ENCODE measurements at places on chromosomes 16 and 17.

DNA sequence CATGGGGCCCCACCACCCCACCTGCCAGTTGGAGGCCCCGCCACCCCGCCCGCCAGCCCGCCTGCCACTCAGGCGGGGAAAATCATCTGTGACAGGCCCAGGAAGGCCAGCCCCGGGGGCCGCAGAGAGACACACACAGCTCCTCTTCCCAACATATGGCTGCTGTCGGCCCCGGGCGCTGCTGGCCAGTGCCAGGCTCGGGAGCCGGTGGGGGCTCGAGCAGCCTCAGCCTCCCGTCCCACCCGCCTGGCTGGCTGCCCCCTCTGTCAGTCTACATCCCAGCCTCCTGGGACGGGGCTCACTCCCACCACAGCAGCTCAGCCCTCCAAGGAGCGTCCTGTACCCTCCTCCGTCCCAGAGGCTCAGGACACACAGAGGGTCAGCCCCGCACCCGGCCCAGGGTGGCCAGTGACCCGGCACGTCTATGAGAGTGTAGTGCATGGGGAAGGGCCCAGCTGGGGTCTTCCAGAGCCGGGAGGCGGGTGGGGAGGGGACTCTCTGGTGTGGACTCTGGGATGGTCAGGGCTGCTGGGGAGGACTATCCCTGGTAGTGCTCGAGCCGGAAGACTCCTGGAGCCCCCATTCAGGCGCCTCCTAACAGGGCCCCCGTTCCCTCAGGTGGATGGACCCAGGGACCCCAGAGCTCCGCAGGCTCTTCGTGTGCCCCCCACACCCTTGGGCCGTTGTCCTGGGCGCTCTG lies 3.6 kb upstream of the PRR35 start:
- DNase-seq, result no peak

DNA sequence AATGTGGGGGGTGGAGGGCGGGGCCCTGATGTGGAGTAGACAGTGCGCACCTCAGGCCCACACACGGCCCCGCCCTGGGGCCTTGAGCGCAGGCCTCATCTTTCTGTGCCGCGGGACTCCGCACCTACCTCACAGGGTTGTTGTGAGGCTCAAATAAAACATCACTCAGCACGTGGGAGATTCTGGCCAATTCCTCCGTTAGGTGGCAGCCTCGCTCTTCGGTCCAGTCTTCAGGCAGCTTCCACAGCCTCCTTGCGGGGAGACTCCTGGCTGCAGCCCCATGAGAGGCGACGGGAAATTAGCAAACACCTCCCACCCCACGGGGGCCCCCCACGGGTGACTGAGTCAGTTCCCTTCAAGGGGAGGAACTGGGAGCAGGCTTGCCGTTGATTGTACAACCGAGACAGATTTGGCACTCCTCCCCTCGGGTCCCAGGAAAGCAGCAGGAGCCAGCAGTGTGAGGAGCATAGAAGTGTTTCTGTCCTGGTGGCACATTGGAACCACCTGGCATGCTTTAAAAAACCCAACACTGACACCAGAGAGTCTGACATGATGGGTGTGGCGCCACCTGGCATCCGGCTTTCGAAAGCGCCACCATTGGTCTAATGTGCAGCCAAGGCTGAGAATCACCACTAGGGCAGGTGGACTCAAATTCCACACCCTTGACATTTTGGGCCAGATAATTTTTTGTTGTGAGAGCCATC lies 7.6 kb downstream of the MRM1 start:
- no peak for DNase-seq

DNA sequence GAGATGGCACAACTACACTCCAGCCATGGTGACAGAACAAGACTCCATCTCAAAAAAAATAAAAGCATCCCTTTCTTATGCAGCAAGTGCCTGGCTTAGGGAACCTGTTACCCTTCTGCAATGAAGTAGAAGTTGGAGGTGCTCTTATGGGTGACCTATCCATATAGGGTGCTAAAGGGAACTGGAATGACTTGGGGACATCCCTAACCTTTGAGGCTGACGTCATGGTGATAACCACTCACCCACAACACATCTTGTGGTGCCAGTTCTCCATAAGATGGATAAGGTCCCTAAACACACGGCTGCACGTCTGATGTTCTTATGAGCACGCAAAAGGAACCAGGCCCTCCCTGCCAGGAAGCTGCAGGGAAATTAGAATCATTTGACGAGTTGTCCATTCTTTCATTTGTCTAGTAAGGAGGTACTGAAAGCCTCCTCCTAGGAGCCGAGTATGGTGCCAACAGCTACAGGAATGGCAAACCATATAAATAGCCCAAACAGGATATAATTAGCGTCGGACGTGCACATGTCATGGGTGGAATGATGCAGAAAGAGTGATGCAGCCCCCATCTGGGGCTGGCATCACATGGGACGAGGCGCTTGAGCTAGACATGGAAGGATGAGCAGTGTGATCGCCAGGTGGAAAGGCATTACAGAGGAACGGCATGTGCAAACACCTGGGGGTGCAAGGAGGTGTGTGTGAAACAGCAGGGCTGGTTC lies 52.5 kb downstream of the ARHGAP27 start:
- no peak for DNase-seq

GRCh38 chr17:82218349-82219075 lies 5.9 kb upstream of the CCDC57 start:
- DNase-seq, result no peak

DNA sequence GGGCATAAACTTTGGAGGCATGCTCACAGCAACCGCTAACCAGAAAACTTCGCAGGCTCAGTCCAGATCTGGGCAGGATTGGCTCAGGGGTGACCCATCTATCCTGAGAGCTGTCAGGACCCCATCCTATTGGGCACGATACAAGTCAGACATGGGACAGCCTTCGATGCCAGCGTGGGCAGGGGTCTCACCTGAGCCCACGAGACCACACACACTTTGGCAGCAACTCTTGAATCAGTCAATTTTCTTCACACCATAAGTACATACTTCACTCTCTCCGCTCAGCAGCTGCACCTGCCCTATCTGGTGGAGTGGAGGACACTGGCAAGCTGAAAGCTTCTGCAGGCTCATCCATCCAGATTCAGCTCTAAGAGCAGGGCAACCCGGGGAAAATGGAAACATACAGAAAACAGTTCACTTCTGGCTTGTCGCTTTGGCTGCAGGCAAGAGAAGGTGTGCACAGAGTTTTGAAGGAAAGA lies 48.3 kb downstream of the ZFHX3 start:
- no peak for DNase-seq

DNA sequence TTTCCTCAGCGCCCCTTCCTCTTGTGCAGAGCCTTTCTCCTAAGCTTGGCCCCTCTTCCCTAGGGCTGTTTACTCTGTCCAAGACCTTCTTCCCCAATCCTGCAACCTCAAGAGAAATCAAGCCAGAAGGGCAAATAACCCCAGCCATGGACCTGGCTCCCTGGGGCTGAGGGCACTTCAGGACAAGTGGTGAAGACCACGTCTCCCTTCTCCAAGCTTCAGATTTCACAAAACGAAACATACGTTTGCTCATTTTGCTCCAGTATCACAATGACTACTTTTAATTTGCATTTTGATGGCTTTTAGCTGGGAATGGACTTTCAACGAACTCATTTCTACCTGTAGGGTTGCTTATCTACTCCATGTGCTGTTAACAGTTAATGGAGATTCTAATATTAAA lies 139.8 kb upstream of the CACNG5 start:
- no peak for DNase-seq

GRCh38 chr17:47318197-47318918 lies 5.4 kb upstream of the EFCAB13 start:
- no peak for DNase-seq

DNA sequence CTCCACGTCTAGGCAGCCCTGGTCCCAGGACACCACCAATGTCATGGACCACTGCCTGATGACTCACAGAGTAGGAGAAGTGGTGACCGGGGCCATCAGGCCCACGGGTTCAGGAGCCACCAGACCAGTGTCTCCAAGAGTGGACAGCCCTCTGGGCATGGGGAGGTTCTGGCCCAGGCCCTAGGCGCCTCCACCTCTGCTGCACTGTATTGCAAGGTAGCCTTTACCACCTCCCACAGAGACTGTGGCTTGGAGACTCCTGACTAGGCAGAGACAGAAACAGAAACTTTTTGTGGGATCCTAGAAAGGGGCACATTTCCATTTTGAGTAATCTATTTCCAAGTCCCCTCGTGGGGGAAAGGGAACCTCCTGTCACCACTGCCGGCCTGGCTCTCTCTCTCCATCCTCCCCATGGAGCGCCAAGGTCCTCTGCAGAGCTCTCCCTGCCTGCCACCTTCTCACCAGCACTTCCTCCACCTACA lies 2.9 kb downstream of the CDIP1 start:
- DNase-seq, result no peak

DNA sequence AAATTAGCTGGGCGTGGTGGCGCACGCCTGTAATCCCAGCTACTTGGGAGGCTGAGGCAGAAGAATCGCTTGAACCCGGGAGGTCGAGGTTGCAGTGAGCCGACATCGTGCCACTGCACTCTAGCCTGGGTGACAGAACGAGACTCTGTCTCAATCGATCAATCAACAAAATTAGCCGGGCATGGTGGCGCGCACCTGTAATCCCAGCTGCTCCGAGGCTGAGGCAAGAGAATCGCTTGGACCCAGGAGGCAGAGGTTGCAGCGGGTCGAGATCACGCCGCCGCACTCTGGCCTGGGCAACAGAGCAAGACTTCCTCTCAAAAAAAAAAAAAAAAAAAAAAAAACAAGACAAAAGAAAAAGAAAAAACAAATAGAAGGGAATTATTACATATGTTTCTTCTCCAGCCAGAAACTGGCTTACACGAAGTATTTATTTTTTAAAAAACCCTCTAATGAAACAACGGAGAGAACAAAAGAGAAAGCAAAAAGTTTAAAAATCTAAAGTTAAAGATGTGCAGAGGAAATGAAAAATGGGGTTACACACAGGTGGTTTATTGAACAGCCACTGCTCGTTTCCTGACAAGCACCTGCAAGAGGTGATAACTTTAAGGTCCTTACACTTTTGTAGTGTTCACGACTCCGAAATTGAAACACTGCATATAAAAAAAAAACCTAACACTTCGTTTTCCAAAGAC lies 1.4 kb downstream of the SYNRG start:
- DNase-seq, result no peak

DNA sequence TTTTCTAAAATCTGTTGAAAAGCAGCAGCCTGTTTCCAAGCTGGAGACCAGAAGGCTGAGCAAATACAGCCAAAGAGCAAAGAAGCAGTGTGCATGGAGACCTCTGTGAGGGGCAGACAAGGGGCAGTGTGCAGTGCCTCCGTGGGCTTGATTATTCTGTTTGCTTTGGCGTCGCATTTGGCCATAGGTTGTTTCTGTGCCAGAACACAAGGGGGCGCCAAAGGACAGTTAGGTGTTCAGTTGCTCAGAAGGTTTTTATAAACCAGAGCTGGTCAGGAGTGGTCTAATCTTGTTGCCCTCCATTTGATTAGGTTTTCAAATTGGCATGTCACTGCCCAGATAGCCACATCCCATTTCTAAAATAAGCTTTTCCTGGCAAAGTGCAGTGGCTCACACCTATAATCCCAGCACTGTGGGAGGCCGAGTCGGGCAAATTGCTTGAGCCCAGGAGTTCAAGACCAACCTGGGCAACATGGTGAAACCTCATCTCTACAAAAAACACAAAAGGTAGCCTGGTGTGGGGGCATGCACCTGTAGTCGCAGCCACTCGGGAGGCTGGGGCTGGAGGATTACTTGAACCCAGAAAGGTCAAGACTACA lies 10.6 kb downstream of the MYH3 start:
- DNase-seq, result peak; percentile 59

- no peak for DNase-seq
Measured at GRCh38 chr17:73612031-73612472, 32.2 kb downstream of the SDK2 start.

DNA sequence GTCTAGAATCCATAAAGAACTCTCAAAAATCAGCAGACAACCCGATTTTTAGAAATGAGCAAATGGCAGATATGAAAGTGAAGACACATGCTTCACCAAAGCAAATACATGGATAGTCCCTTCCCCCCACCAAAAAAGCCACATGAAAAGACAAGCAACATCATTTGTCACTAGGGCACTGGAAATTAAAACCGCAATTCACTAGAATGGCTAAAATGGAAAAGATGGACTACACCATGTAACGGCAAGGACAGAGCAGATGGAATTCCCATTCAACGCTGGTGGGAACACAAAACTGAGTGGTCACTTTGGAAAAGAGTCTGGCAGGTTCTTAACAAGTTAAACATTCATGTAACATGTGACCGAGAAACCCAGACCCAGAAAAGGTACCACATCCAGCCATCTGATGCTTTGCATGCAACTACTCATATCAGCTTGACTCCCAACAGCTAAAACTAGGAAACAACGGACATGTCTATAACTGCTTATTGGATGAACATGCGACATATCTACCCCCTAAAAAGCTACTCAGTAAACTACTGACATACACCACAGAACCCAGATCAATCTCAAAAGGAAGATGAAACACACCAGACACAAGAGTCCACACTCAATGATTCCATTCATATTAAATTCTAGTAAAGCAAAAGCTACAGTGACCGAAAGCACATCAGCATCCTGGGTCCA lies 132.6 kb downstream of the ZNF778 start:
- DNase-seq, result no peak

GRCh38 chr16:31010585-31011325 lies at the start of gene STX1B:
TSS of gene STX1B (minus strand) at chr16:31010638. CDS start at chr16:31010396, 242 bp downstream.
- peak; percentile 21 for DNase-seq

GRCh38 chr17:70047619-70048419 lies 27.2 kb upstream of the KCNJ16 start:
- DNase-seq, result no peak

DNA sequence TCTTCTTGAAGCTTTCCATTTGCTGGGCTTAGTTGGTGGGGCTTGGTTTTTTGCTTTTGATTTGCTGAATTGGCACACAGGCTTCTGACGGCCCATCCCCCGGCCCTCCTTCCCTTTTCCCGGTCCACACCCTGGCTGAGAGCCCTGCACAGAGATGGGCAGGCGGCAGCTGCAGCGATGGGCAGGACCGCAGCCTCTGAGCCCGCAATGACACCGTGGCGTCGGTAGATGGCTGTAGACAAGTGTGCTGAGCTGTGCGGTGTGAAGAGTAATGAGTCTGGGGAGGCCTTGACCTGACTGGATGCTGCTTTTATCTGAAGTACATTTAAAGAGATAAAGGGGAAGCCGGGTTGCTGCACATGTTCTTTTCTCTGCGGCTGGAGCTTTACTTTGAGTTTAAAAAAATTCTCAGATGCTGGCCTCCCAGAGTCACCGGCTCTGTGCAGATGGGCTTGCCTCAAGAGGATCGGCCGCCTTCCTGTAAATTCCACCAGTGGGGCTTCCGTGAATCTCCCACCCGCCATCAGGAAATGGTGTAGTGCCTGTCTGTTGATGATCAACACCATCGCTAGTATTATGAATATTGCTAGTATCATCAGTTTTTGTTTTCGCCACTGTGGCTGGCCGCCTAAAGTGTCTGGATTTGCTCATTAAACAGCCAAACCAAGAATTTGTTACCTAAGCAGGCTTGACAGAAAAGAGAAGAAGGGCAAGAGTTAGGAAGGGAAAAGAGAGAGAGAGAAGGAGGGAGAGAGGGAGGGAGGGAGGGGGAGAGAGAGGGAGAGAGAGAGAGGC lies 245.6 kb upstream of the RBFOX1 start:
- no peak for DNase-seq

Measured in stimulated activated CD8-positive, alpha-beta memory T cell treated with anti-CD3 and anti-CD28 coated beads, Interleukin-4, amount 100 ng/mL, for 1 hour (primary cell).